ENCODE measurements at places on chromosomes 12 and 14. TPM values are rescaled to one million over a fixed set of nuclear protein-coding genes. Genes with fewer than 3 reads are reported as not detected.

The COCH gene
- total RNA-seq: 20.4 TPM

The ATP6V1D gene
- total RNA-seq: 122 TPM

The HOXC9 gene
- total RNA-seq: 10.6 TPM

The OTX2 gene
- total RNA-seq: not detected

The CBLN3 gene
- total RNA-seq: 1.6 TPM

The CIROP gene
- not detected for total RNA-seq

The FOXG1 gene
- total RNA-seq: 0.09 TPM

The IGF1 gene
- not detected for total RNA-seq

The STYK1 gene
- total RNA-seq: 0.23 TPM

The TBX3 gene
- total RNA-seq: 19.1 TPM

The MYF6 gene
- total RNA-seq: not detected

The AQP6 gene
- not detected for total RNA-seq

The VWF gene
- 0.34 TPM for total RNA-seq

The TNFAIP2 gene
- 408 TPM for total RNA-seq

The CD27 gene
- total RNA-seq: not detected

The SEC23A gene
- total RNA-seq: 85.7 TPM

The NEUROD4 gene
- total RNA-seq: not detected

The KRT7 gene
- total RNA-seq: 3,814 TPM

The DRAM1 gene
- total RNA-seq: 29.4 TPM

The POTEG gene
- total RNA-seq: not detected

The PDZRN4 gene
- total RNA-seq: not detected

The CNTN1 gene
- 64.6 TPM for total RNA-seq

The NRDE2 gene
- total RNA-seq: 8.9 TPM

The RNASE1 gene
- total RNA-seq: 0.35 TPM

The CLEC4C gene
- not detected for total RNA-seq

The LRRC43 gene
- total RNA-seq: 0.17 TPM

The EFCAB11 gene
- 12.3 TPM for total RNA-seq

The SCYL2 gene
- total RNA-seq: 21.3 TPM

The PTPRB gene
- 1.1 TPM for total RNA-seq

The CMTM5 gene
- not detected for total RNA-seq

The PPP1CC gene
- total RNA-seq: 135 TPM

The FBLN5 gene
- 1.5 TPM for total RNA-seq

The SYCP3 gene
- total RNA-seq: not detected

The KRT6C gene
- not detected for total RNA-seq

The POLE2 gene
- 15.9 TPM for total RNA-seq

The RHEBL1 gene
- 6.3 TPM for total RNA-seq

The KLRB1 gene
- not detected for total RNA-seq

The SCN8A gene
- 2.5 TPM for total RNA-seq

The TEX52 gene
- total RNA-seq: not detected

The RFLNA gene
- 0.13 TPM for total RNA-seq

The VASH1 gene
- total RNA-seq: 4.6 TPM

The LTBP2 gene
- total RNA-seq: 16.4 TPM

The HOXC12 gene
- total RNA-seq: not detected

The KRT2 gene
- total RNA-seq: not detected

The OR4E2 gene
- not detected for total RNA-seq

All from A549 treated with CpdA at 1 μM for 4 hours (cell line).